LNCaP clone FGC (cell line): ENCODE measurements at places on chromosomes 1 and 21.
A peak's percentile ranks its signal among the peaks of the same experiment; 100 is the strongest.

DNA sequence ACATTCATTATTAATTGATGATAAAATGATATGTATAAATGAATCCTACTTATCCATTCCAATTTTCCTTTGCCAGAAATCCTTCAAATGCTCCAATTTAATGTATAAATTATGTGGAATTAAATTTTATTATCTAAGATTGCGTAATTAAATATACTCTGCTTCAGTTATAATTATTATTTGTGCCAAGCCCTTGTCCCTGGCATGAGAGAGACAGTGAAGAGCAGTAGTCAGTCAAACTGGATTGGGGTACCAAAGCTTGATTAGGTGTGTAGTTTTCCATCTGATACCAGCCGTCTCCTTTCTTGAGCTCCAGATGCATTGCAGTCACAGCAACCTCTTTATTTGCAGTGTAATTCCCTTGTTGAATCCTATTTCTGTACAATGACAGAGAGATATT lies 22.4 kb upstream of the MTF2 start:
- no peak for DNase-seq

- DNase-seq: no peak
Observed at GRCh38 chr1:209583408-209583807, at the start of gene CAMK1G. Gene CAMK1G, plus strand, starts transcription at chr1:209583714. Its CDS starts 11,270 bp downstream, at chr1:209594984.

- no peak for DNase-seq
Observed at GRCh38 chr1:58361134-58361533, 185.4 kb downstream of the OMA1 start.

- no peak for DNase-seq
Observed at GRCh38 chr1:40344597-40344996, 27.5 kb upstream of the COL9A2 start.

DNA sequence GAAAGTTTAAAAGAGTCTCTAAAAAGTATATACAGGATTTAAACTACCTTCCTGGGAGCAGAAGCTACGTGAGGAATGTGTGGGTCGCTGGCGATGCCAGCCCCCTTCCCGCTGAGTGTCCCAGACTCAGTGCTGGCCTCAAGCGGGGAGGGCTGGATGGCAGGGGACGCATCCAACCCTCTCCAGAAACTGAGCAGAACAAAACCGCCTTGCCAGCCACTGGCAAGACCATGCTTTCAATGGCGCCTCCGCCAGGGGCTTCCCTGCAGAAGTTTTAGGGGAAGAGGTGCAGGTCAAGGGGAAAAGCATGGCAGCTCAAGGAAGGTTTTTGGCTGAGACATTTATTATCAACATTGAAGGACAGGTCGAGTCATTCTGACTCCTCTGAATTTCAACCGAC lies 26.1 kb downstream of the NADK start:
- no peak for DNase-seq

- DNase-seq: no peak
Observed at GRCh38 chr21:17433730-17434129, 79.1 kb upstream of the CXADR start.

- no peak for DNase-seq
Observed at GRCh38 chr1:240242601-240243144, 151.0 kb downstream of the FMN2 start.

DNA sequence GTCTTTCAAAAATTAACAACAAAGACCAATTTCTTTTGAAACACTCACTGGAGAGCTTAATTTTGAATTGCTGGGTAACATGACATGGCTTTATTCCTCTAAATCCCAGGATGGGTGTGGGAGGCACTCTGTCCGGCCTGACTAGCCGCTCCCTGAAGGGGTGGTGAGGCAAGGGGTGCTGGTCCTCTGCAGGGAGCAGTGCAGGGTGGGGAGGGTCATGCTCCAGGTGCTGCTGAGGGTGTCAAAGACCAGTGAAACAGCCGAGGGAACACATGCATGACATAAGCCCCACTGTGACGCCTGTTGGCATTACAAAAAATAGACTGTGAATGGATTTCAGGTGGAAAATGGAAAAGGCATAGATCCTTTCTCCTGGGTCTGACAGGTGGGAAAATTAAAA lies 223.7 kb downstream of the VAV3 start:
- DNase-seq: no peak

DNA sequence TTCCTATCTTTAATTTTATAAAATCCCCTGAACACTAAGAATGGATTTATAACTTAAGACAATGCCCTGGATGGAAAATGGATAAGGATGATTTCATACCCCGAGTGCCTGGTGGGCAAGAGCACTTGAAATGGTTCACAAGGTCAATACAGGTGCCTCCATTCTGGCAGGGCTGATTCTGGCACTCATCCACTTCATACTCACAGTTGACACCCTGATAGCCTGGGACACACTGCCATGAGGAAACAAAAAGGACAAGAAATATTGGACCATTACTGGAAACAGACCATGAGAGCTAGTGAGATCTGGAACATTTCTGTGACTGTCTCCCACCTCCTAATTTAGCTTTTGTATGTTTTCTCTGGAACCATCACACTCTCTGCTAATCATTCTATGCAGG lies 39.1 kb upstream of the ADAM30 start:
- DNase-seq: no peak

GRCh38 chr1:21657456-21658190 lies 11.5 kb downstream of the RAP1GAP start:
- DNase-seq: no peak

DNA sequence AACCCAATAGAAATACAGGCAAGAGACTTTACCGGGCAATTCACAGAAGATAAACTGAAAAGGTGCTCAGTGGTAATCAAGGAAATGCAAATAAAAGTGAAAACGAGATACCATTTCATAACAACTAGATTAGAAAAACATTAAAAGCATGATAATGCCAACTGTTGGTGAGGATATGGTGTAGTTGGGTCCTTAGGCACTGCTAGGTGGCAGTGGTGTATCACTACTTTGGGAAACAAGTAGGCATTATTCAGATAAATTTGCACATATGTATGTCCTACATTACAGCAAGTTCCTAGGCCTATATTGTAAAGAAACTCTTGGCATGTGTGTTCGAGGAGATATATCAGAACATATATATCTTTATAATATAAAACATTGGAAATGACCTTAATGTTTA lies 31.0 kb downstream of the AZIN2 start:
- peak; percentile 26 for DNase-seq

GRCh38 chr1:108179018-108179417 lies 21.1 kb downstream of the SLC25A24 start:
- DNase-seq: no peak

DNA sequence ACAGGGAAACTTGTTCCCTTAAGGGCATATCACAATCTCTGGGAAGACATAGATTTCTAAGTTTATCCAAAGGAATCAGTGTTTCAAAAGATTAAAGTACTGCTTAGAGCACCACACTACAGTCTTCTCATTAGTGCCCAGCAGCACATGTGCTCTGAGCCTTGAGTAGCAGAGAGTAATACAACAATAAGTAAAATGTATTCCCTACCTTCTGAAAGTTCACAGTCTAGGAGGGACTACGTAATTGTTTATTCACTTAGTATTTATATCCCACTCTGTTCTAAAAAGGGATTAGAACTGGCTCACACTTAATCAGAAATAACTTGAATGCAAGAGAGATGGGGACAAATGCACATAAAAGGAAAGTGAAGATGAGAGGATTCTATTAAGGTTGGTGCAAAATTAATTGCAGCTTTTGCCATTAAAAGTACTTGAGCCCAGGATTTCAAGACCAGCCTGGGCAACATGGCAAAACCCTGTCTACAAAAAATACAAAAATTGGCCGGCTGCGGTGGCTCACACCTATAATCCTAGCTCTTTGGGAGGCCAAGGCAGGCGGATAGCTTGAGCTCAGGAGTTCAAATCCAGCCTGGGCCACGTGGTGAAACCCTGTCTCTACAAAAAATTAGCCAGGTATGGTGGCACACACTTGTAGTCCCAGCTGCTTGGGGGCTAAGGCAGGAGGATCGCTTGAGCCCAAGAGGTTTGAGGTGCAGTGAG lies 9.0 kb downstream of the SYNC start:
- DNase-seq: no peak

GRCh38 chr1:83742446-83742845 lies 256.5 kb downstream of the TTLL7 start:
- DNase-seq: no peak

- no peak for DNase-seq
Observed at GRCh38 chr1:245039196-245039595, 115.6 kb upstream of the KIF26B start.

DNA sequence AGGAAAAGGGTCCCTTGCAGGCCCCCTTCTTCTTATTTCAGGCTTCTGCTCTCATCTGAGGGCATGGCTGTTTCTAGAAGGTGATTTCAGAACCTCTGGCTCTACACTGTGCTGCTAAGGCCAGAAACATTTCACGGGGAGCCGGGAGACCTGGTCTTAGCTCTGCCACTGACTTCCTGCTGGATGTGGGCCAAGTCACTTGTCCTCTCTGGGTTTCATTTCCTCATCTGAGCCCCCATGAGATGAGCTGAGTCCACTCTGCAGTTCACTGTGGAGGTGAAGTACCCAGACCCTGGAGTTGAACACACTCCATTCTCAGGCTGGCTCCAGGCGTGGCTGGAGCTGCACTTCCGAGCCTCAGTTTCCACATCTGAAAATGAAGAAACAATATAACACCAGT lies 2.1 kb downstream of the PADI1 start:
- no peak for DNase-seq

DNA sequence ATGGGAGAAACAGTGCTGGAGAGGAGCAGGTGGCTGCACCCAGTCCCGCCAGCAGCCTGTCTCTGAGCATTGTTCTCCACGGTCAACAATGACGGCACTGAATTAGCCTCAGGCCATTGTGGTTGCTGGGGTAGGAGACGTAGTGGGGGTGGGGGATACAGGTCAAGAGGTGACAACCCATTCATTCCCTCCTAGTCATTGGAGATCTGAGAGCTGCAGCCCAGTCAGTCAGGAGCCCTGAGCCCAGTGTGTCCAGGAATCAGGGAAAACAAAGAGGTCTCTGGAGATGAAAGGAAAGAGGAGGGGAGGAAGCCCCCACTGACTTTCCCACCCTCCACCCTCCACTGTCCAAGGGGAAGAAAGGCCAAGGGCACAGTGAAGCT lies 15.3 kb downstream of the SMIM12 start:
- no peak for DNase-seq

GRCh38 chr1:191240925-191241324 lies 763.3 kb upstream of the BRINP3 start:
- DNase-seq: peak; percentile 46
